Stimulated activated CD4-positive, alpha-beta T cell treated with anti-CD3 and anti-CD28 coated beads, Interleukin-1b, Interleukin-23, amount 100 ng/mL, for 4 hours (primary cell): ENCODE measurements at places on chromosomes 13 and 19.

DNA sequence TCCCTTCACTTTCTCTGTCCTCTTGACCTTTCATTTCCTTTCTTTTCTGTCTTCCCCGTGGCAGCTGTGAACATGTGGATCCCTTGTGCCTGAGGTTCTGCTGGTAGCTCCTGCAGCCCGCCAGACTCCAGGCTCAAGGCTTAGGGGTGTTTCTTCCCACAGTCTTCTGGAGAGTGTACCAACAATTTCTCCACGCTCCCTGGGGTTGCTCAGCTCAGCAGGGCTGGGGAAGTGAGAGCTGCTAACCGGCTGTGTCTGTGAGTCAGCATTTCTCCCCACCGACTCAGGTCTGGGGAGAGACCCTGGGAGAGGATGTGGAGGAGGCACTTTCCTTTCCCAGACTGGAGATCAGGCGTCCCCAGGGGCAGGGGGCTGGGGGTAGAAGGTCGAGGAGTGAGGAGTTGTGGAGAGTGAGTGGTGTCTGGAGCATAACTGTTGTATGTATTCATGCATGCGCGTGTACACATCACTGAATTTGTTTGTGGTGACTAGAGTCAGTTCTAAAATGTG lies 193.6 kb downstream of the KCNRG start:
- DNase-seq: no peak

- DNase-seq: no peak
Measured at GRCh38 chr13:26007261-26008125, 44.3 kb downstream of the SHISA2 start.

GRCh38 chr13:44508562-44509077 lies 67.5 kb downstream of the TSC22D1 start:
- DNase-seq: no peak

DNA sequence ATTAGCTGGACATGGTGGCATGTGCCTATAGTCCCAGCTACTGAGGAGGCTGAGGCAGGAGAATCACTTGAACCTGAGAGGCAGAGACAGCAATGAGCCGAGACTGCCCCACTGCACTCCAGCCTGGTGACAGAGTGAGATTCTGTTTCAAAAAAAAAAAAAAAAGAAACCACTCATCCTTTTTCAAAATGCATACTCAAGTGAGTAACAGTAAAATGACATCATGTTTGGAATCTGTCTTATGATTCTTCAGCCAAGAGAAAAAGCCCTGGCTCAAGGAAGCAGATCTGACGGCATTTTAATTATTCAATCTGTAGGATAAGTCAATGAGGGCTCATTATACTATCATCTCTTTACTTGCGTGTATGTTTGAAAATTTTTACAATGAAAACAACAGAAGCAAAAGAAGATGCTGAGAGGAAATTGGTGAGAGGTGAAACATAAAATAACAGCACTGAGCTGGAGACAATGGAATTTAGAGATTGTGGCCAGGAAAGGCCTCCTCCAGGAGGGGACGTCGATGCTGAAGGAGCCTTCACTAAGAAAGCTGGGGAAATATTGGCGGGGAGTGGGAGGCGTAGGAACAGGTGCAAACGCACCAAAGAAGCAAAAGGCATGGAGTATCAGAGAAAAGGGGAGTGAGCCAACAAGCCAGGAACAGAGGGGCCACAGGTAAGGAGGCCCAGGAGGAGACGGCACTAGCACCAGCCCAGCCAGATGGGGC lies 12.9 kb upstream of the CCNE1 start:
- DNase-seq: no peak

DNA sequence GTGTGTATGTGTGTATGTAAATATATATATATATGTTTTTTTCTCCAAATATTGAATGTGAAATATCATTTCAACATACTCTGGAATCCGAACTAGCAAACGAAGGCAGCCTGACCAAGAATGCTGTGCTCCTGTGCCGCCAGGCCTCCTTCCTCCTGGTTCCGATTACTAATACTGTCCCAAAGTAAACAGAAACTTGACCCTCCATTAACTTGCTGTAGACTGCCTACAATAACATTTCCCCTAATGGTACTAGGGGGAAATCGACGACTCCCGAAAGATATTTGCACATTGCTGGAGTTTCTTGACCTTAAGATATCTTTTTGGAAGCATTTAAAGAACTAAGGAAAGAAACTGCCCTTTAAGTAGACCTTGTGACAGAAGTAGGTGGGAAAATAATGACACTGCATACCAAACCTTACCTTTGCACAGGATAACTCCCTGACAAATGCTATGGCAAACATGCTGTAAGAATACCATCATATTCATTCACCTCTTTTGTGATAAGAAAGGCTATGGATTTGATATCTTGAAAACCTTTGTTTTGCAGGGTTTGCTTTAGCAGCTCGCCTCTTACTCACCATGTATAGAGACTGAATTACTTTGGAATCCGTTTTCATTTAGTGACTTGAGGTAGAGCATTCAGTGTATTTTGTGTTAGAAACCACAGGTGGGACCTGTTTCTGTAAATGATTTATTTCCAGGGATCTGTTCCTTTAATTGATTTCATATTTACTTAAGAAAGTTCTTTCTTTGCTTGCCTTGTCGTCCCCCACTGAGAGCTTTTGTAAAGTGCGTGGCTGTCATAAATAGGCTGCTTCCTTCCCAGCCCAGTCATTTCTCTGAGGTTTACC lies 80.1 kb downstream of the KLF5 start:
- DNase-seq: no peak

GRCh38 chr13:22235285-22235949 lies 564.5 kb downstream of the FGF9 start:
- no peak for DNase-seq

DNA sequence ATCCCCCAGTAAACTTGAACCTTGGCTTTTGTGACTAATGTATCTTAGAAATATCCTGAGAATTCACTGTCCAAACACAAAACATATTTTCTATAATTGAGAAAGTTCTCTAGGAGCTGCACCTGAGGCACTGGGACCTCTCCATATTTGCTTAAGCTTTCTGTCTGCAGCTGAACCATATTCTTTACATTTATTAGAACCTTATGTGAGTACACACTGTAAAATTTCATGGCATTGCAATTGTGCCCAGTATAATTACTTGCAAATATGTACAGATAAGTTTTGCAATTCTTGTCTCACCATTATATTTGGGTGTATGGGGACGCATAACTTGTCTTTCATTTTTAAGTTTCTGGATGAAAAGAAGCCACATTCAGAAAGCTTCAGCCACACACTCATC lies 280.7 kb upstream of the KLHL1 start:
- DNase-seq: no peak

GRCh38 chr13:48930918-48931317 lies 44.8 kb upstream of the FNDC3A start:
- no peak for DNase-seq

DNA sequence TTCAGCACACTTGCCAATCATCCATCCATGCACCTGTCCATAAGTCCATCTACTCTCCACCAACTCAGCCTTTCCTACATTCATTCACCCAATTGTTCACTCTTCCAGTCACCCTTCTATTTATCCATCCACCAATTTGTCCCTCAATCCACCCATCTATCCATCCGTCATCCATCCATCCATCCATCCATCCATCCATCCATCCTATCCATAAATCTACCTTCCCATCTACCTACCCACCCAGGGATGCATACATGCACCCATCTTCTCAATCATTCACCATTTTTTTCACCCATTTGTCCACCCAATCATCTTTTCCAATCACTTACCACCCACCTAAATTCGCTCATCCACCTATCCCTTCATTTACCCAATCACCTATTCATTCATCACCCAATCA lies 14.6 kb upstream of the CEACAM20 start:
- DNase-seq: no peak
